Stimulated activated naive CD8-positive, alpha-beta T cell treated with anti-CD3 and anti-CD28 coated beads, Interleukin-15, amount 100 ng/mL, for 72 hours (primary cell): ENCODE measurements at places on chromosomes 4 and X.

- no peak for DNase-seq
Measured at GRCh38 chr4:173272314-173272713, 61.8 kb downstream of the HMGB2 start.

GRCh38 chrX:146906166-146906565 lies 91.6 kb upstream of the CXorf51A start:
- DNase-seq: no peak

- no peak for DNase-seq
Measured at GRCh38 chr4:93710101-93710846, 118.3 kb upstream of the ATOH1 start.

- DNase-seq: no peak
Measured at GRCh38 chr4:147599769-147600168, 17.4 kb upstream of the TMEM184C start.

- no peak for DNase-seq
Measured at GRCh38 chr4:148278310-148278709, 163.9 kb downstream of the NR3C2 start.

- DNase-seq: no peak
Measured at GRCh38 chr4:93433840-93434239, 394.7 kb upstream of the ATOH1 start.

DNA sequence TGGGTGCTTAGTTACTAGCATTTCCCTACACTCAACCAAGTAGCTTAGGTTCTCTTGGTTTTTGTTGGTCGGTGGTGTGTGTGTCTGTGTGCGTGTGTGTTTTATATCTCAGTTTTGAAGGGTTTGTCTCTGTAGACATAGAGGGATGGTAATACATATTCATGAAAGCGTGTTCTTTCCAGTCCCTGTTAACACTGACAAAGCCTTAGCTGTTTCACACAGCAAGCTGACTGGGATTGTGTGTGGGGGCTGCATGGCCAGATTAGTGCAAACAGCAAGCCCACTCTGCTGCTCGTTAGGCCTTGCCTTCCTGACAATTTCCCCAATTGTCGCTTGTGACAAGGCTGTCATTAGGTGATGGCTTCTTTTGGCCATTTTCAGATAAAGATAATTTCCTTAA lies 43.9 kb downstream of the ALPK1 start:
- DNase-seq: no peak

DNA sequence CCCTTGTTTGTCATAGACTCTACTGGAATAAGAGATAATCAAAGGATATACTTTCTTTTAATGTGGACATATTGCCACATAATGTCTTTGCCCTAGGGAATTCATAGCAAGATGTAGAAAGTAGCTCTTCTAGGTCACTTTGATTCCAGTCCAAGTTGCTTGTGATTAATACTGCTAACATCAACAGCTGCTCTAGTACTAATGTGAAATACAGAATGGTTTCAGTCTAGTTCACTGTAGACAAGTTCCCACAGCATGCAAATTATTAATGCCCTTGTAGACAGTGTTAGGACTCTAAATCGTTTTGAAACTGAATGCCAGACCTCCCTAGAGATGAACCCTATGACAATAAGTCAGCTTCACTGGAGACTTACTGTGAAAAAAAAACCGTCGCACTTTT lies 494.6 kb upstream of the ATOH1 start:
- no peak for DNase-seq

DNA sequence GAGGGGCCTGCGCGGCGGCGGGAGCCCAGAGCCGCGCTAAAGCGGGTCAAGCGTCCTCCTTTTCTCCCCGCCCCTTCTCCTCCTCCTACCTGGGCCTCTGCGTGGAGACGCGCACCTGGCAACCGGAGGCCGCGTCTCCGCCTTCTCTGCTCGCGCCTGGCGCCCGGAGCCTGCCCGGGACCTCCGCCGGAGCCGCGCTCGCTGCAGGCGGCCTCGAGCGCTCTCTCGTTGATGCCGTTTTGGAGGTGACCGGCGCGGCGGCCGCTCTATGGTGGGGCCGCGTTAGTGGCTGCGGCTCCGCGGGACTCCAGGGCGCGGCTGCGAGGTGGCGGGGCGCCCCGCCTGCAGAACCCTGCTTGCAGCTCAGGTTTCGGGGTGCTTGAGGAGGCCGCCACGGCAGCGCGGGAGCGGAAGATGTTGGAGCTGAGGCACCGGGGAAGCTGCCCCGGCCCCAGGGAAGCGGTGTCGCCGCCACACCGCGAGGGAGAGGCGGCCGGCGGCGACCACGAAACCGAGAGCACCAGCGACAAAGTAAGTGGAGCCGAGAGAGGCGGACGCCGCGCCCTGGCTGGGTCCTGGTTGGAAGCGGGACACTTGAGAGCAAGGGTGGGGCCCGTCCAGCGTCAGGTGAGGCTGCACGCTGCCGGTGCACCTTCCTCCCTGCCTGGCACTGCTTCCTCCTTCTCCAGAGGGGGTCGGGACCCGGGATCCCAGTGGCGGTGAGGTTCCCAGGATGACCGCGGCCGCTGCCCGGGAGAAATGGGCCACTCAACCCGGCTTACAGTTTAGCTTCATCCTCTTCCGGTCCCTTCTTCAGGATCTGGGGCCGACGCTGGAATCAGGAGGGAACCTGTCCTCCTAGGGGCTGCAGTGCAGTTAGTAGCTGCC lies at the start of gene CDS1:
CDS1 (plus strand) TSS at position 140 of the 888 bp plus-strand sequence; CDS start at position 415, 275 bp downstream.
- DNase-seq: peak; percentile 20

DNA sequence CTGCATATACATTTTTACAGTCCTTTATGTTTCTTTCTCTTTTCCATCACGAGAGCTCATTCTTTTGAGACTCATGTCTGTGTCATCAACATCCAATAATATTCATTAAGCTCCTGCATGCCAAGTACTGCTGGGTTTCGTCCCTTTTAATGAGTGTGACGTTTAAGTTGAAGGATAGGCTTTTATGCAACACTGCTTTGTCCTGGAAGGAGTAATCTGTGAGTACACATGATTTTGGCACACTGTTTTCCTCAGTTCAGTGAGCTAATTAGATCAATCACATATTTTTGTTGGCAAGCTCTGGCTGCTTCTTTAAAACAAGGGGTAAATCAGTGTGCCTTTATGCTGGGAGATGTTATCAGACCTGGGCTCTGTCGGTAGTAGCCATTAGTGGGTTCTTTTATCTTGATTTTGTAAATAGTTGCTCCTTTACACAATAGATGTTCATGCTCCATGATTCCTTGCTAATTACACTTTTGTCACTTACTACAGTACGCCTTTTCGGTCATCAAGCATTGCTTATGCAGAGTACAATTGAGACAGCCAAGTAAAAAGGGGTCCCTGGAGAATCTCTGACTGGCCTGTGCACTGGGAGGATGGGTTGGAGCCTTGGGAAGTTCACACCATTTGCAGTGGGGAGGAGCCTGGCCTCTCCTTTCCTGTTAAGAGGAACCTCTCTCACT lies 132.6 kb downstream of the FHIP1A start:
- DNase-seq: no peak

- DNase-seq: no peak
Measured at GRCh38 chr4:163331629-163332376, 593 bp downstream of the NPY1R start.

DNA sequence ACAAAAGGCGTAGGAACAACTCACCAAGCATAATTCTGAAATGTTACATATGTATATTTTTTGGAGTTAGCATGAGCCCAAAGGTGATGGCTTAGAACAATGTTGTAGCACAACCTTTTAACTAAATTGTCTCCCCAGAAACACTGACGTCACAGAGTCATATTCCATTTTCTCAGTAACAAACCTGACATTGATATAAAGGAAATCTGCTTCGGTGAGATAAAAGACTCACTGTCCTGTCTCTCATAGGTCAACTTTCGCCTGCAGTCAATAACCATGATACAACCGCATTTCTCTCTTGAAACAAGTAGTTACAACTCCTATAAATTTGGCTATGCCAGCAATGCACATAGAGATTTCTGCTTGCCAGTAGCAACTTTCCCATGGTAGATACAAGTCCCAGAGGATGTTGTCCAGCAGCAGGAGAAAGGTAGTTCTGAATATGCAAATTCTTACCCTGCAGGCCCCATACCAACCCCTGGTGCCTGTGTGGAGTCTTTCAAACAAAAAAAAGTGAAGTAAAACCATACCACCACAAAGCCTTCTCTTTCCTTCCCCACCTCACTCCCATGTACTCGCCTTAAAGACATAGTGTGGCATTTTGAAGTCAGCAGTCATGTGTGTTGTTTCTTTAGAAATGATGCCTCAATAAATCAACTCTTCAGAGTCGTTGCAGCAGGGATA lies 47.9 kb downstream of the MTM1 start:
- no peak for DNase-seq

DNA sequence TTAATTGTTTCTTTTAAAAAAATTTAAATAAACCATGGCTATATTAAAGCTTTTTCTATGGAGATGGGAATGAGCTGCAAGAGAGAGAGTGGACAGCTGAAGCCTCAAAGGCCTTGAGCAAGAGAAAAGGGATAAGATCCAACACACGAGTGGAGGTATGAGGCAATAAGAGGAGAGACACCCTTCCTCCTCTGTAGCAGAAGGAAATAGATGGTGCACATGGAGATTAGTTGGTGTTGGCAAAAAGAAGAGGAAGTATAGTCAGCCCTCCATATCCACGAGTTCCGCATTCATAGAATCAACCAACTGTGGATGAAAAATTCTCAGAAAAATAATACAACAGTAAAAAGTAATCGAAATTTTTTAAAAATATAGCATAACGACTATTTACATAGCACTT lies 3.2 kb downstream of the CXorf38 start:
- no peak for DNase-seq

DNA sequence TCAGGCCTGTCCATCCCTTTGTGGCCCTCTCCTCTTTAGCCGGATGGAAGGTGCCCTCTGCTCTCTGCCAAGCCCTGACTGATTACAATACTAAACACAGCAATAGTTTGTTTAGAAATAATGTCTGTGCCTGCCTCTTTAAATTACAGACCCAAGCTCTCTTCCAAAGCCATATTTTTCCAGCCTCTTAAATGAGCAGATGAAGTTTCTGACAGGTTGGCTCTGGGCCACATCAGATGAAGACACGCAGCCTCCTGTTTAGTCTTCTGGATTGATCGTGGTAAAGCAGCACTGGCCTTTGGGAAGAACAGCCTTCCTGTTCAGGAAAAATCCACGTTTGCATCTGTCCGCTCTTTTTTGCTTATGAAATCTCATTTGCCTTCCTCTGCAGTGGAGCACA lies 133.6 kb downstream of the CPE start:
- DNase-seq: no peak

DNA sequence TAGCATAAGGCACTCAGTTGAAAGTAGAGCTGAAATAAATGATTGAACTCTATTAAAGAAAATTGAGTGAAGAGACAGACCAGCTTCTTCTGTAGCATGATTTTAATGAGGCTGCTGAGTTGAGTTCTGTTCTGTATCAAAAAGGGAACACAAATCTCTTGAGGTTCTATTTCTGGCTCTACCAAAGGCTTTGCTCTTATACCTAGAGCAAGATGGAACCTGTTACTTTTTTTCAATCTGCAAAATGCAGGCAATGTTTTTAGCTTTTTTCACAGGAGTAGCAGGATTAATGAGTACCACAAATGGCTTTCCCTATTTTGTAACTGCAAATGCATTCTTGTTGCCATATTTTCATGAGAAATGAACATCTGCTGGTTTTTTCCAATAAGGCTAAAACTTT lies 4.2 kb upstream of the ERVMER34-1 start:
- no peak for DNase-seq

GRCh38 chrX:13687203-13687602 lies 1.7 kb upstream of the RAB9A start:
- peak; percentile 9 for DNase-seq

- no peak for DNase-seq
Measured at GRCh38 chrX:7168371-7168770, 20.4 kb upstream of the PUDP start.

DNA sequence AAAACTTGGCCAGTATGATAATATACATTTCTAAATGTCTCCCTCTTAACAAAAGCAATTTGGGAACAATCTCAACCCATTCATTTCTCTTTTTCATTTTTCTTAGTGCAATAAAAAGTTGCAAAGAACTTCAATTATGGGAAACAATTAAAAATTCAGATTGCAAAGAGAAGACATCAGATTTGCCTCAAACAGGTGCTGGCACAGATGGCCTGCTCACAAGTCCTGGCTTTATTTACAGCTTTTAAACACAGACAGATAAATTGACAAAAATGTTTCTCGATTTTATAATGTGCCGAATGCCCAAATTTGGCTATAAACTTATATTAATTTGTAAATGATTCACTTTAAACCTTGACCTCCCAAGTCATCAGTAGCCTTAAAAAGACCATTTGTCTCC lies 28.7 kb downstream of the SLC4A4 start:
- DNase-seq: no peak

GRCh38 chrX:48530736-48531135 lies 8.8 kb upstream of the TBC1D25 start:
- no peak for DNase-seq

DNA sequence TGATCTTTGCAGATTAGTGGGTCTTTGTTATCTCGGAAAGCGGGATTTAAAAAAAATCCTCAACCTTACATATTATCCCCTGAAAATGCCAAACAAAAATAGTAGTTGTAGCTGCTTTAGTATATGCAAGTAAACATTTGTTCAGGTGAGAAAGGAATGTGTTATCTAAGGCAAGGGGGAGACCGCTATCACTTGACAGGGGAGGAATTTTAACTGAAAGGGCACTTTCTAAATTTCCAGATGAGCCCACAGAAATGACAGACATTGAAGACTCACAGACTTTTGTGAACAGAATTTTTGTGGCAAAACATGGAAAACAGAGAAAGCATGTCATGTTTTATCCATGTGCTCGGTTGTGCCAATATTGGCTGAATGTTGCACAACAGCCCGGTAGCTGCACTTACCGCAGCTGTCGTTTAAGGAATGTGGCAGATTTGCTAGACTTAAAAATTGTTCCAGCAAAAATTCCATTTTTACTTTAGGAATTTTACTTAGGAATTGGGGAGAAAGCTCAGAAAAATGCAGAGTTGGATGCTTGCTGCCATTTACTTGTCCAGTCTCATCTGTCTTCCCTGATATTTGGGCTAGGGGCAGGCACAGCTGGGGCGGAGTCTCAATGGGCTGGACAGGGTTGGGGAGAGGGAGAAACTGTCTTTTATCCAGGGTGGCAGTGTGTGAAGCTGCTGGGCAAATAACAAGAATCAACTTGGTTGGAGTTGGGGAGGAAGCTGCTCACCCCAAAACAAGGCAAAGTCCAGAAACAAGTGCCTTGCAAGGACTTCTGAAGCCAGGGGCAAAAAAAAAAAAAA lies 94.6 kb upstream of the RPS6KA3 start:
- no peak for DNase-seq

- no peak for DNase-seq
Measured at GRCh38 chr4:151530230-151530629, 121.3 kb downstream of the FHIP1A start.

DNA sequence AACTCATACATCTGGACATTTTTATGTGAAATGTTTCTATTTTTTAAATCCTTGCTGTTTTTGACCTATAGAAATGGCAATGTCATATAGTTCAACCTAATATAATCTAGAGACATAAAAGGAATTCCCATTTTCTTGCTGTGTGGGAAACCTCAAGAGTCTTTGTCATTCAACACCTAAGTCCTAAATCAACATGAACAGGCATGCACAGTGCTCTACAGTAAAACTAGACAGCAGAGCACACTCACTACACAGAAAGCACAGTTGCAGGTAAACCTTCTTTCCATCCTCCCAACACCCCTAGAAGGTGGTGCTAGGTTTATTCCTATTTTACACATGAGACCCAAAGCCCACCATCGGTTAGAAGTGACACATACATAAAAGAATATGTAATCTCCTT lies 79.1 kb upstream of the C1QTNF7 start:
- DNase-seq: no peak
